ENCODE measurements at places on chromosomes 11 and 22.
A peak's percentile ranks its signal among the peaks of the same experiment; 100 is the strongest.

GRCh38 chr22:24905909-24906308 is 40.6 kb downstream of the LHFPL7 start:
- DNase-seq = no peak

GRCh38 chr22:24431309-24432034 is 4.1 kb downstream of the ADORA2A start:
- no peak for DNase-seq

GRCh38 chr11:45026835-45027234 is 76.2 kb upstream of the TP53I11 start:
- no peak for DNase-seq

GRCh38 chr22:43726322-43726721 is 85.8 kb downstream of the EFCAB6 start:
- DNase-seq = no peak

- no peak for DNase-seq
These were observed 107.8 kb upstream of the RASSF10 start for GRCh38 chr11:12901272-12901671.

DNA sequence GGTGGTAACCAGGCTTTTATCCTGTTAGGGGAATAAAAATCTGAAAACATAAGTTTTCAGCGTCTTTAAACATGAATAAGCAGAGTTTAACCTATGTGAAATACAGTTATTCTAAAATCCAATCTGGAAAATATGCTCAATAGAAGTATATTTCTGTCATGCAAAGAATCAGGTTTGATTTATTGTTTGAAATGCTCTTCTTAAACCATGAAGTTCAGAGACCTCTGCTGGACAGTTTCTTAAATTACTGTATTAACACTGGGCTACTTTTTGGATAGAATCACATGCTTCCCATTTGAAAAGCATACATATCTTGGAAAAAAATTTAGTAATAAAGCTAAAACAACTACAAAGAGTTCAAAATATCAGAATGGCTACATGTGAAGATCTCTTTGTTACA is 25.4 kb downstream of the APIP start:
- DNase-seq = no peak

DNA sequence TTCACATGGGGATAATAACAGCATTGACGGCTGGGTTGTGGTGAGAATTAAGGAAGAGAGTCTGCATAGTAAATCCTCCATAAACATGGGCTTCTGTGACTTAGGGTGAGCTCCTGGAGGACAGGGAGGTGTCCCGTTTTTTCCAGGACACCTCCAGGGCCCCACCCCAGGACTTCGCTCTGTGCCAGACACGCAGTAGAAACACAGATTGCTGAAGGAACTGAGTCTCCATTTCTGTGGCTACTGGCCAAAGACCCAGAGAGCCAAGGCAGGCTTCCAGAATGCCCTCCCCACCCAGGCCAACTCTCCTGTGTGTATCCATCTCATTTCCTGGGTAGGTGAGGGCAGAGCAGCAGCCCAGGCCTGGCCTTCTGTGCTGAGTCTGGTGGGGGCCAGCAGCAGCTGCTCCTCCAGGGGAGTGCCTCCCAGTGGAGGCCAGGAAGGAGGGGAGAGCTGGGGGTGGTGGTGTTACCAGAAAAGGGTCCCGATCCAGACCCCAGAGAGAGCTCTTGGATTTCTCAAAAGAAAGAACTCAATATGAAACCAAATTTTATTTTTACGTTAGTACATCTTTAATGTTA is 9.5 kb upstream of the RFPL3 start:
- DNase-seq = no peak

GRCh38 chr22:35226958-35227647 is 30.2 kb upstream of the HMGXB4 start:
- DNase-seq = no peak

DNA sequence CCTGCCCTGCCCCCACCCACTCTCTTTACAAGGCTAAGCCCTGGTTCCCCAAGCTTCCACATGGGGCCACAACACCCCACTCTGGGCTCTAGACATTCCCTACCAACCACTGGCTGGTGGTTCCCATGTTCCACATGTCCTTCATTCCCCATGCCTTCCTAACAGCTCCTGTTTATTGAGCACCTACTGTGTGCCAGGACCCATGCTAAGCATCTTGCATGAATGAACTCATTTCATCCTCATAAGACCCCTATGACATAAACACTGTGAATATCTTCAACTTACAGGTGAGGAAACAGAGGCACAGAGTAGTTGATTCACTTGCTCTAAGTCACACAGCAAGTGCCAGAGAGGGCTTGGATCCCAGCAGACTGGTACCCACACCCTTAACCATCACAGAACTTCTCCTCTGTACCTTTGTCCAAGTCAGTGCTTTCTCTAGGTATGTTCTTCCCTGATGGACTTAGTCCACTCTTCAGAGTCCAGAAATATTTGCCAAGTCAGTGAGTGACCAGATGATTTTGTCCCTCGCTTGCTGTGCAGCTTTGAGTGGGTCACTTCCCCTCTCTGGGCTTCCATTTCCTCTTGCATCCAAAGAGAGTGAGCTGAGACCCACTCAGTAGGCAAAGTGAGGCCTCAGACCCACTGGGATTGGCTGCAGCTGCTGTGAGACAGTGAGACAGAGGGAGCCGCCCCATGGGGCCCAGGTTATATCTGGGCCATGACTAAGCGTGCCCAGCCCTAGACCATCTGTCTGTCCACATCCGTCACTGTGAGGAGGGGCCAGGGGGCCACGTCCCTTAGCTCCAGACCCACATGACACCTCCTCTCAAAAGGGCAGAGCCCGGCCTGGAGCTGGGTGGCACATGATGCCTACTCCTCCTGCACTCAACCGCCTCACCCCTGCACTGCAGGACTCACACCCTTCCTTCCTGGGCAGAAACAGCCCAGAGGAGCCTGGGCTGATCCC is 132.4 kb downstream of the MN1 start:
- DNase-seq = no peak

DNA sequence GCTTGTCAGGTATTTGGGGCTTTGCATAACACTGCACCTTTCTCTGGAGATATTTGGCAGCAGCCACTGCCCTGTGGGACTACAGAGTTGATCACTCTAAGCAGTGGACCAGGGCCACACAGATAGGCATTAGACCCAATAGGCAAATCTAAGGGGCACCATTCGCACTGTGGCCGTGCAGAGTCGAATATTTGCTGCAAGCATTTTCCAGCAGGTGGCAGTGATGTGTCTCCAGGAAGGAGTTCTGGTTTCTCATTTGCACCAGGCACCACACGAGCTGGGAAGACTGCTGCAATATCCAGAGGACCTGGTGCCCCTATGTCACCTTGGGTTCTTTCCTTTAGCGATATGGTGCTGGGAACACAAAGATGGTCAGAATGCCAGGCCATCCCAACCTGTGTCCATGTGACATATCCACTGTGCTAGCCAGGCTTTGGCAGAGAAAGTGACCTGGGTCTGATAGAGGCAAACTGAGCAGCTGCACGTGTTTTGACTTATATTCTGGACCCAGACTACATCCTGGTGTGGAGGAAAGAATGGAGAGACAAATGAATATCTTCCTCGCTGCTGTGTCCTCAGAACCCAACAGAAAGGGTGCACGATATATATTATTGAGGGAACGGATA is 318.7 kb downstream of the BUD13 start:
- DNase-seq = no peak

DNA sequence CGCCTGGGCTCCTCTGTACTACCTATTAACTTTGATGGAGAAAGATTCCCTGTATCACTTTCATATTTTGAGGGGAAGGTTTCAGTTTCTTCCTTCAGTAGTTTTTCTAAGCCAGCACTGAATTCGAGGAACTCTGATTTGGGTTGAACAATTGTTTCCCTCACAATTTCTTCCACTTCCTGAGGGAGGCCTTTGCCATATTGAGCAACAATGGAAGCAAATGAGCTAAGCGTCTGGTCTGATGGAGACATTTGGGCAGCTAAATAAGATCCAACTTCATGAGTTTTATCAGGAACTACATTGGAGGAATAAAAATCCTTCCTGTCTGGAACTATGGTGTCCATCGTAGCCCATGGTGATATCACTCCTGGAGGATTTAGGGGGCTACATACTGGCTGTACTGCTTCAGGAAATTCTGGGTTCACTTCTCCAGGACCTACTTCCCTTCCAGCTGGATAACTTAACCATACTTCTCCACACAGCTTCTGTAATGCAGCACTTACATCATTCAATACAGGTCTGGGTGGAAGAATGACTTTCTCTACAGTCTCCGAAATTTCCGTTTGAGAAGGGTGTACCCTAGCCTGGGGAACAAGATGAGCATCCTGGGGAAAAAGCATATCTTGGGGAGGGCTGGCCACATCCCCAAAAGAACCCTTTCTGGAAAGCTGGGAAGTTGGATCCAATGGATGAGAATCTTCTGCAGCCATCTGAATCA is 38.9 kb upstream of the CCDC89 start:
- no peak for DNase-seq

DNA sequence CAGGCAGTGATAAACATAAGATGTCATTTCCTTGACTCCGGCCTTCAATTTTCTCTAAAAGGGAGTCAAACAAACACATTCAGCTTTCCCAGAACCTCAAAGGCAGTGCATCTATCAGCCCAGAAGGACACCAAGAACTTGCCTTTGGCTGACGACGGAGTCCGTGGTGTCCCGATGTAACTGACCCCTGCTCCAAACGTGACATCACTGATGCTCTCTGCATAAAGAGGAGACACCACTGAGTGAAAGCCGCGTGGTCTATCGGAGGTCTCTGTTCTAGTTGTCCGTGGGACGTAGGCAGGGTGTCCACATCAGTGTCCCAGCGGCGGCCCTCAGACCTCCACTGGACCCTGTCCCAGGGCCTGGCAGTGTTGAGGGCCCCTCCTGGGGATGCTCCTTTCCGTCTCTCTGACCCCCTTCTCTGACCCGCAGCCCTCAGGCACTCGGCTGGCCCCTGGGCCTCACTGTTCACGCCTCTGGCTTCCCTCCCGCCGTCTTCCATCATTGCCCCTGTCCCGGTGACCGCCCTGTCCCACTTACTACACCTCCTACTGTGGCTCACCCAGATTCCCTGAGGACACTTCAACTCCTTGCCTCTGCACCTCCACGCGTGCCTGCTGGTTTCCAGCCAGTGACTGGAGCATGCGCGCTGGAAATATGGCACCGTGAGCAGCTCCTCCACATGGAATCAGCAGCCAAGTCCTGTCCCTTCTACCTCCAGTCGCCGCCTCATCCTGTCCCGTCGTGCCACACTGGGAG is 70.4 kb downstream of the NCAPD3 start:
- DNase-seq = no peak

- DNase-seq = peak; percentile 25
These were observed 789 bp upstream of the KDM2A start for GRCh38 chr11:67118181-67118766.

- no peak for DNase-seq
These were observed 15.9 kb downstream of the BCR start for GRCh38 chr22:23196165-23196564.

DNA sequence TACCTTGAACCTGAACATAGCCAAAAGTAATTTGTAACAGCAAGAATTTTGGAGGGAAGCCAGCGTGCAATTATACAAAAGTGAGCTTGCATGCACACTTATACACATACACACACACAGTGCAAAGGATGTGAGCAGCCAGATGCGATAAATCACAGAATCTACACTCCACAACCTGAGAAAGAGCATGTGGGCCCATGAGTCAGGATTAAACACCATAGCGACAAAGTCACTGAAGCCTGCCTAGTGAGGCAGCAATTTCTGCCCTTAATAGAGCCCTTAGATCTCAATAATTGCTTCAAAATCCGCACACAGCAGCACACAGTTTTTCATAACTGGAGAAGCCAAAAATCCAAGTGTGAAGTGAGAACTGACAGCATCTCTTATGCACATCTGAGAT is 42.6 kb upstream of the TEAD1 start:
- DNase-seq = no peak

GRCh38 chr11:103812680-103813079 is 223.8 kb upstream of the DDI1 start:
- no peak for DNase-seq

DNA sequence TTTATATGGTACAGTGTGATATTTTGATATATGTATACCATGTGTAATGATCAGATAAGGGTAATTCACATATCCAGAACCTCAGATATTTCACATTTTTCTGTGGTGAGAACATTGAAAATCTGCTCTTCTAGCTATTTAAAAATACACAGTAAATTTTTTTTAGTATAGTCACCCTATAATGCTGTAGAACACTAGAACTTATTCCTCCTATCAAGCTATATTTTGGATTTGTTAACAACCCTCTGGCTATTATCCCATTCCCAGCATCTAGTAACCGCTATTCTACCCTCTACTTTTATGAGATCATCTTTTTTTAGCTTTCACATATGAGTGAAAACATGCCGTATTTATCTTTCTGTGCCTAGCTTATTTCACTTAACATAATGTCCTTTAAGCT is 65.5 kb upstream of the SYT9 start:
- DNase-seq = no peak

DNA sequence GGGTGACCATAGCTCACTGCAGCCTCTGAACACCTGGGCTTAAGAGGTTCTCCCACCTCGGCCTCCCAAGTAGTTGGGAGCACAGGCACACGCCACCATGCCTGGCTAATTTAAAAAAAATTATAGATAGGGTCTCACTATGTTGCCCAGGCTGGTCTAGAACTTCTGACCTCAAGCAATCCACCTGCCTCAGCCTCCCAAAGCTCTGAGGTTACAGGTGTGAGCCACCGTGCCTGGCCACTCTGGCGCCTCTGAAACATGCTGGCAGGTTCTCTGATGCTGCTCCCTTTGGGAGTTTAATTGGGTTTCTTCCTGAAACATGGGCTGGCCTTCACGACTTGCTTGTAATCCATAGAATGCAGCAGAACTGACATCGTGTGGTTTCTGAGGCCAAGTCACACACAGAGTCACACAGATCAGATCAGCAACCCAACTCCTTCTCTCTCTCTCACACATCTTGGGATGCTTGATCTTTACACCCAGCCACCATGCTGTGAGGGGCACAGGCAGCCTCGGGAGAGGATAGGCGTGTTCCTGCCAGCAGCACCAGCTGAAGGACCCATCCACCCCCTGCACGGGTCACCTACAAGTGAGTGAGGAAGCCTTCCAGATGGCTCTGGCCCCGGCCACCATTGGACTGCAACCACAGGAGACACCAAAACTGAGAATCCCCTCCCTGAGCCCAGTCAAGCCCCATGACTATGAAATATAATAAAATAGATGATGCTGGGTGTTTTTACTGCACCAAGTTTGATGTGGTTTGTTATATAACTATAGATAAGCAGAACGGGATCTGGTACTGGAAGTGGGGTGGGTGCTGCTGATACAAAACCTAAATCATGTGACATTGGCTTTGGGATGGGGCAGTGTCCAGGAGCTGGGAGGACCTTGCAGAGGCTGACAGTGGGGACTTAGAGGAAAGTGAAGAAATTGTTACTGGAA is 3.1 kb upstream of the GSC2 start:
- no peak for DNase-seq

DNA sequence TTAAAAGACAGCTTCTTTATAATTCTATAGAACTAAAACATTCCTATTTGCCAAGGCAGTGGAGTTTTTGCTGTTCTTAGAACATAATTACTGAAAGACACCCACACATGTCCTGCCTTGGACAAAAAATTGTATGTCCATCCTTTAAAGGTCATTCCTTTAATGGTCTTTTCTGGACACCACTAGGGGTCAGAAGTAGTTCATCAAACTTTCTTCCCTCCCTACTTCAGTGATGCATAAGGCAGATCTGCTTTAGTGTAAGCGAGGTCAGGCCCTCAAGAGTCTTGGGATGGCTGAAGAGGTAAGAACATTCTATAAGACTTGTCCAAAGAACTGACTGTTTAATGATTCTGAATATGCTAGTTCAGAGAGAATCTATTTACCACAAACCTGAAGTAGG is 4.3 kb upstream of the OR51V1 start:
- no peak for DNase-seq

- no peak for DNase-seq
These were observed 115.3 kb upstream of the TBCEL start for GRCh38 chr11:120908461-120909181.
